ENCODE measurements at places on chromosomes 5 and 9.
A peak's percentile ranks its signal among the peaks of the same experiment; 100 is the strongest.

GRCh38 chr9:6938447-6938846, 180.7 kb downstream of the KDM4C start:
- no peak overlapping the region for H3K27ac ChIP-seq
- peaks cover 9% of the 10 kb centered on the region for H3K36me3 ChIP-seq
- DNase-seq, result no peak

DNA sequence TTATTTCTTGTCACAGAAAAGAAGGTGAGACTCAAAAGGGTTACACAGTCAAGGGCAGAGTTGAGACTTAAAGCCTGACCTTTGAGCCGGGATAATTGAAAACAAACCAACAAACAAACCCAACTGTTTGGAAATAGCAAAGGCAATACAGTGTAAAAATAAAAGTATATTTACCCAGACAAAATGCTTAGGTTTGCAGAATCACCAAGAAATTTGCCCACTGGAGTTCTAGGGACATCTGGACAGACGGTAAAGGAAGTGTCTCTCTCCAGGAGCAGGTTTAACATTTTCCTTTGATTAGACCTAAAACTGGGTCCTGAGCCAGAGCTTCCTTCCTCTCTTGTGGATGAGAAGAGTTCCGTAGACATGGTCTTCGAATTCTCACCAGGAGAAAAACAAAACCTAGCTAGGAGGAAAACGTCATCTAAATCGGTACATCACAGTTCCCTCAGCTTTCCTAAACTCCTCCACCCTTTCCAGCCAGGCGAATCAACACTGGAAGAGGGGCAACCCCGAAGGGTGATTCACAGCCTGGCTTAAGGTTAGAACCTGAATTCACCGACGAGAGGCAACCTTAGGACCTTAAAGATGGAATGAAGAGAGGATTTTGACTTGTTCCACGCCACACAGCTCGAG, 673 bp downstream of the CDC25C start:
- no peak for DNase-seq
- peak overlapping the region; percentile 97 for H3K27ac ChIP-seq
- H3K4me1 ChIP-seq, result peaks cover 16% of the 10 kb centered on the region
- H3K27me3 ChIP-seq, result no peaks in the 10 kb centered on the region

DNA sequence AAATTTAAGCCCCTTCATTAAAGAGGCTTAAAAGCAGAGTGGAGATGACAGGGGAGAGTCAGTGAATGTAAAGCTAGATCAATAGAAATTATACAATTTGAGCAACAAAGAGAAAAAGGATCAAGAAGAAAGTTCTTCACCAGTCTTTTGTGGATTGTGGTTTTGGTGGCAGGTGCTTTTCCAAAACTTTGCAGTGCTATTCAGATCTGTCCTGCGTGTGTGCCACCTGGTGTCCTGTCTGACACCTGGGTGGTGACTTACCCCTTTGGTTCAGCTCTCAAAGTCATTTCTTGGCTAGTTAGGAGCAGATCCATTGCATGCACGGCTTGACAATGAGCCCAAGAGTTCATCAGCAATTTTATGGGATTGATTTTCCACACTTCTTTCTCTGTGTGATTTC, 69.4 kb downstream of the SREK1 start:
- H3K27me3 ChIP-seq, result no peaks in the 10 kb centered on the region
- H3K4me3 ChIP-seq, result no peak overlapping the region
- no peak for DNase-seq
- H3K27ac ChIP-seq, result no peak overlapping the region
- H3K4me1 ChIP-seq, result peaks cover 4% of the 10 kb centered on the region
- H3K36me3 ChIP-seq, result no peaks in the 10 kb centered on the region

DNA sequence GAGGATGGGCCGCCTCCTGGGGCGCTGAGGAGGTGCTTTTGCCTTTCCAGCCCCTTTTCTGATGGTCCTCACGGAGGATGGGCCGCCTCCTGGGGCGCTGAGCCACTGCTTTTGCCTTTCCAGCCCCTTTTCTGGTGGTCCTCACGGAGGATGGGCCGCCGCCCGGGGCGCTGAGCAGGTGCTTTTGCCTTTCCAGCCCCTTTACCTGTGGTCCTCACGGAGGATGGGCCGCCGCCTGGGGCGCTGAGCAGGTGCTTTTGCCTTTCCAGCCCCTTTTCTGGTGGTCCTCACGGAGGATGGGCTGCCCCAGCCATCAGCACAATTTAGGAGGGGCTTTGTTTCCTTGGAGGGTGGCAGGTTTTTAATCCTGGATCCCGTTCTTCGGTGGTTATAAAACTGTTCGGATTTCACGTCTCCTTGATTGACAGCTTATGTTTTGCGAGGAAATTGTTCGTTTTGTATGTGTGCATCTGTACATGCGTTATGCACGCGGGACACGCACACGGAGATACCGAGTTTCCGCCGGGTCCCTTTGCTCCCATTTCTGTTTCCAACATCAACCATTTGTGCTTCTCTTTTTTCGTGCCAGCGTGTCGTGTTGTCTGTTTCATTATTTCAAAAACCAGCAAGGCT, 34.7 kb upstream of the SLC9A3 start:
- peaks cover 15% of the 10 kb centered on the region for H3K27me3 ChIP-seq
- peaks cover 1% of the 10 kb centered on the region for H3K4me1 ChIP-seq
- H3K27ac ChIP-seq, result no peak overlapping the region

- H3K27ac ChIP-seq, result no peak overlapping the region
- H3K27me3 ChIP-seq, result peaks cover 27% of the 10 kb centered on the region
- no peak overlapping the region for H3K4me3 ChIP-seq
- no peak for DNase-seq
- peaks cover 24% of the 10 kb centered on the region for H3K4me1 ChIP-seq
- no peaks in the 10 kb centered on the region for H3K36me3 ChIP-seq
Measured at GRCh38 chr5:180668835-180669596, 19.6 kb upstream of the FLT4 start.

DNA sequence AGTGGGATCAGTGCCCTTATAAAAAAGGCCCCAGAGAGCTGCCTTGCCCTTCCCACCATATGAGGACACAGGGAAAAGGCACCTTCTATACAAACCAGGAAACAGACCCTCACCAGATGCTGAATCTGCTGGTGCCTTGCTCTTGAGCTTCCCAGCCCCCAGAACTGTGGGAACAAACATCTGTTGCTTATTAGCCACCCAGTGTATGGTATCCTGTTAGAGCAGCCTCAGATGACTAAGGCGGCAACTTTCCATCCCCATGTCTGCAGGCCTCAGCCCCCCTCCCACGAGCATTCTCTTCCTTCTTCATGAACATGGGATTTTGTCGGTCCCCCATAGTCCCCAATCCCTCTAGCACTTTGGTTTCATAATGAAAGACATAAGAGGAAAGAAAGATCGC, 202.5 kb upstream of the GAS1 start:
- no peak overlapping the region for H3K4me3 ChIP-seq
- H3K27me3 ChIP-seq, result peaks cover 39% of the 10 kb centered on the region
- peaks cover 16% of the 10 kb centered on the region for H3K4me1 ChIP-seq
- 0 out of 2 replicates have a peak, but pooled peaks cover 3% of the 10 kb centered on the region for H3K36me3 ChIP-seq
- DNase-seq, result no peak

- H3K4me3 ChIP-seq, result no peak overlapping the region
- H3K27me3 ChIP-seq, result peaks cover 3% of the 10 kb centered on the region
- peaks cover 20% of the 10 kb centered on the region for H3K36me3 ChIP-seq
- DNase-seq, result no peak
- no peak overlapping the region for H3K27ac ChIP-seq
Measured at GRCh38 chr5:14998491-14998890, 126.9 kb upstream of the ANKH start.

GRCh38 chr5:159231167-159231566, 21.8 kb upstream of the RNF145 start:
- no peaks in the 10 kb centered on the region for H3K36me3 ChIP-seq
- H3K4me1 ChIP-seq, result peaks cover 8% of the 10 kb centered on the region
- DNase-seq, result no peak

DNA sequence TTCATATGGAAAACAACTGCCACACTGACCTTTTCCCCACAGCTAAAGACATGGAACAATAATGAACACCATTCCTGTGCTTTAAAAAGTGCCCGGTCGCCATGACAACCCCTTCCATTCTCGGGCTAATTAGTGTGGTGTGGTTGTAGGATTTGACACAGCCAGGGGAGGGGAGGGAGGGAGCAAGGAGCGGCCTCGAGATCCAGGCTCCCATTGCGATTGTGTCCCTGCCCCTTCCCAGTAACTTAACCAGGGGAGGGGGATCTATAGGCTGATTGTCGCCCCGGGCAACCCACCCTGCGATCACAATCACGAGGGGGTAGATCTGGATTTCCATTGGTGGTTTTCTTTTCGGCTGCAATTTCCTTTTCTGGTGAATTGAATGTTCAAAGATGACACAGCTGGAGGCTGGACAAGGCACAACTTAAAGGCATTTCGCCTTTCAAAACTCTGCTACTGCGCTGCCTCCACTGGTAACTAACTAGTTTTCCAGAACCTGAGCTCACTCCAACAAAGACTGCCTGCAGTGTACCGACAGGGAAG, 96.7 kb upstream of the RETREG1 start:
- no peaks in the 10 kb centered on the region for H3K27me3 ChIP-seq
- peaks cover 51% of the 10 kb centered on the region for H3K4me1 ChIP-seq
- H3K4me3 ChIP-seq, result peak overlapping the region; percentile 51
- peak overlapping the region; percentile 91 for H3K27ac ChIP-seq

DNA sequence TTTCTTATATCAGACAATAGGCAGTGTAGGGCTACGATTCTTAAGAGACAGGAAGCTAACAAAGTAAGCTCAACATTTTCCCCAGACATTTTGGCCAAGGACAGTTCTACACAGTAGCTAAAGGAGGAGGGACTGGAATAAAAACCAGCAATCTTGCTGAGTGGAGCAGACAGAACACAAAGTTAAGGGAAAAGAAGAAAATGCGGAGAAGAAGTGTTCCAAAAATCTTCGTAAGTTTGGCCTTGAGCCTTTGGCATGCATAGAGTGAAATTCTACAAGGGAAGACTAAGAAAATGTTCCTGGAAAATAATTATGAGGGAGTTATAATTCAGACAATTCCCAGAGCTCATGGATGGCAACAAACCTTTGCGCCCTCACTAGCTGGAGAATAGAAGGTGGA, 748.0 kb upstream of the CTNND2 start:
- peaks cover 28% of the 10 kb centered on the region for H3K36me3 ChIP-seq
- peak overlapping the region; percentile 63 for H3K27ac ChIP-seq
- no peak for DNase-seq
- no peaks in the 10 kb centered on the region for H3K27me3 ChIP-seq
- peaks cover 27% of the 10 kb centered on the region for H3K4me1 ChIP-seq
- no peak overlapping the region for H3K4me3 ChIP-seq

DNA sequence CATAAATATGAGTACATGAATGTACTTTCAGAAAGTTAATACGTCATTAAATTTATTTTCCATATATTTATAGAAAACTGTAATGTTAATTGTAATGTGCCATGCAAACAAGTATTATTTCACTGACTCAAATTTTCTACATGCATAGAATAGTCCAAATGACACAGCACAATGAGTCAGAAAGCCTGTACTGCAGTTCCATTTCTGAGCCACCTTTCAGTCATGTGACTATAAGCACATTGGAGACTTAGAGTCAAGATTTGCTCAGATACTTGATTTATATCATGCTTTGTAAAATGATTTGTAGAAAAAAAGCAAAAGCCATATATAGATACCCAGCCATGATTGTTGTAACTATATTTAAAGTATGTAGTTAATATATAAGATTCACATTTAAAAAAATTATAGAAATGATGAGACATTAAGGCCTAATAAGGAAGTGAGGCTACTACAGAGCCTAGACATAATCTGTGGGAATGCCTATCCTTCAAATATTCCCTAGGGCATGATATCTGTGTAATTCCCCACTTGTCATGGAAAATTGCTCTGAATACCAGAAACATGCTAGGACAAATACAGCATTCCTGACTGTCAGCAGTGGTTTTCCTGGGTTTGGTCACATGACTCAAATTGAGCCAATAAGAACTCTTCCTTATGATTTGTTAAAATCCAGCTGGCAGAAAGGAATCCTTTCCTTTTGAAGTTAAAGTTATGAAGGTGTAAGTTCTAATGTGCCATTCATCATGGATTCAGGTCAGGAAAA, 50.0 kb downstream of the PTPRD start:
- H3K27me3 ChIP-seq, result no peaks in the 10 kb centered on the region
- no peak overlapping the region for H3K4me3 ChIP-seq
- peaks cover 2% of the 10 kb centered on the region for H3K4me1 ChIP-seq
- H3K36me3 ChIP-seq, result no peaks in the 10 kb centered on the region
- DNase-seq, result no peak

- H3K27ac ChIP-seq, result no peak overlapping the region
- no peaks in the 10 kb centered on the region for H3K4me1 ChIP-seq
- no peaks in the 10 kb centered on the region for H3K36me3 ChIP-seq
- DNase-seq, result no peak
Measured at GRCh38 chr5:179150011-179150410, 89.8 kb downstream of the ZNF354C start.

GRCh38 chr9:118209343-118209742, 505.1 kb downstream of the TLR4 start:
- no peaks in the 10 kb centered on the region for H3K36me3 ChIP-seq
- H3K4me3 ChIP-seq, result no peak overlapping the region
- H3K4me1 ChIP-seq, result 0 out of 2 replicates have a peak, but pooled peaks cover 3% of the 10 kb centered on the region
- no peaks in the 10 kb centered on the region for H3K27me3 ChIP-seq

DNA sequence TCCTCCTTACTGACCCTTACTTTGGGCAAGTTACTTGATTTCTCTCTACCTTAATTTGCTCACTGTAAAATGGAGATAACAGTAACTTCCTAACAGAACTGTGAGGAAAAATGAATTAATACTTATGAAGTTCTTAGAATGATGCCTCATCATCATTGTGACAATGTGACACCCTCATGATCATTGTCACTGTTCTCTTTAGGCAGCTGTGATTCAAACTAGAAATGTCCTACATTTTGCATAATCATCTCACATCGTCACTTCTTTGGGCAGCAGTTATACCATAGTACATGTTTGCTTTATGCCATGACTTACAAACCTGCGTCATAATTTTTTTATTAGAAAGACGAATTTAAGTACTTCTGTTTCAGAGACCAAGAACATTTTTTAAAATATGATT, 9.7 kb downstream of the SLC30A5 start:
- H3K27ac ChIP-seq, result no peak overlapping the region
- no peaks in the 10 kb centered on the region for H3K27me3 ChIP-seq
- no peak overlapping the region for H3K4me3 ChIP-seq
- DNase-seq, result no peak
- peaks cover 36% of the 10 kb centered on the region for H3K36me3 ChIP-seq

GRCh38 chr5:73642344-73642743, 16.3 kb downstream of the ARHGEF28 start:
- no peak for DNase-seq
- H3K36me3 ChIP-seq, result no peaks in the 10 kb centered on the region
- H3K4me3 ChIP-seq, result no peak overlapping the region
- H3K27ac ChIP-seq, result no peak overlapping the region
- peaks cover 24% of the 10 kb centered on the region for H3K27me3 ChIP-seq

DNA sequence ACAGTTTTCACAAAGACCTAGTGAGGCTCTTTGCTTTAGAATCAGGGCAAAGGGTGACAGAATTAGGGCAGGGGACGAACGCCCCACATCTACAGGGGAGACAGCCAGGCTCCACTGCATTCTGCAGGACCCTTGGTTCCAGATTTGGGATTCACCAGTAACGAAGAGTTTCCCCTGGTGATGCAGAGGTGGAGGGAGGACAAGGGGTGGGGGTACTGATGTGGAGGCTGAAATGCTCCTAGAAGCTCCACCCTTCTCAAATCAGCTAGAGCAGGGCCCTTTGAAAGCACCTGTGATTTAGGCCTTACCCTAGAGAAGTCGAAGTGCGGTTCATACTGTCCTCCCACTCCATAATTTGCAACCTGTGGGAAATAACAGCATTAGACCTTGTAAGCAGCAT, 29.1 kb downstream of the P4HA2 start:
- H3K4me3 ChIP-seq, result no peak overlapping the region
- H3K36me3 ChIP-seq, result no peaks in the 10 kb centered on the region
- H3K27me3 ChIP-seq, result no peaks in the 10 kb centered on the region
- no peak for DNase-seq
